AG08395 (cell line): ENCODE measurements at places on chromosomes 12 and 14.

GRCh38 chr14:101444116-101444515, 117.2 kb upstream of the DIO3 start:
- DNase-seq: peak; percentile 22

DNA sequence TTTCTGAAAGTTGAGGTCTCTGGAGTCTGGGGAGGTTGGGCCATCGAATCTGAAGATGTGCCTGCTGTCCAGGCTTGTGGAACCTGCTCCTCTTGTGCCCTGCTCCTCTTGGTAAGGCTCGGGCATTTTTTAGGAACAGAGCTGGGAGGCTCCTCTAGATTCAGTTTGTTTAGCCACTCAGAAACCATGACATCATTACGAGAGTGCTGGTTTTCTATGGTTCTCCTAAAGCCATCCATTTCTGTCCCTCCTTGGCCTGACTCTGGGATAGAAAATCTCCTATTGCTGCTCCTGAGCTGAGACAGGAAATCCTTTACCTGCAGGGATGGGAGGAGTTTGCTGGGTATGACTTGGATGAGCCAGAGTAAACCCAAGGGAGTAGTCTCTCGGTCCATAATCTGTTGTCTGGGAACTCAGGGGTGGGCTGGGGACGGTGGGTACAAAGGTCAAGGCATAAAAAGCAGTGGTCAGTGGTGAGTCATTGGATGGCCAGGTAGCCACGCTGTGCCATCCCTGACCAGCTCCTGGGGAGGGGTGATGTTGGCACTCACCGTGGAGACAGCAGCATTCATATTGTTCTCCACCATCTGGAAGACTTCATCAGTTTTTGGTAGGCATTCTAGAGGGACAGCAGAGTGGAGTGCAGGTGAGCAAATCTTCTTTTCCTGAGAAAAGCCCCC, 2.4 kb upstream of the ADCY4 start:
- DNase-seq: no peak

- DNase-seq: no peak
These were observed 10.5 kb upstream of the C14orf93 start for GRCh38 chr14:23020143-23021128.

- no peak for DNase-seq
These were observed 640.8 kb downstream of the C12orf50 start for GRCh38 chr12:87388376-87388775.
